ENCODE measurements at places on chromosomes 4 and X. TPM values are rescaled to one million over a fixed set of nuclear protein-coding genes. Genes with fewer than 3 reads are reported as not detected.

- H3K27ac ChIP-seq: peak within 1 kb of the TSS; percentile 98
- peak within 1 kb of the TSS; percentile 80 for H3K4me3 ChIP-seq
- no peak for DNase-seq
- no peaks in the 10 kb centered on the region for H3K36me3 ChIP-seq
- peaks cover 39% of the 10 kb centered on the region for H3K4me1 ChIP-seq
These were observed at the start of gene PDS5A for GRCh38 chr4:39977489-39978377. TSS of gene PDS5A (minus strand) at chr4:39977911. CDS start at chr4:39976577, 1,334 bp downstream.

DNA sequence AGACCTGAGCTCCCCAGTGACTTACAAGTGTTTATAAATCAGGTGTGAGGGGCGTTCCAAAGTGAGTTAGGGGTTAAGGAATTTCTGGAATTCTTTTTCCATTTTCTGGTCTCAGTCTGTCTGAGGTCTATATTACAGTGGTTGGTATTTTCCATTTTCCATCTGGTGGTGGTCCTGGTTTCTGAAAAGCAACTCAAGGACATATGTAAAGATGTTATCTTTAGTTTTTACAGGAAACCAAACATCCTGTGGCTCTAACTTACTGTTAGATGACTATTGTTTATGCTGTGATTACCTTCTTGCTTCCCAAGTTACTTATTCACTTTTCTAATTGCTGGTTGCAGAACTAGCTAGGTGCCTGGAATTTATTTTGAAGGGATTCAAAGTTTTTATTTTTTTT lies 53.5 kb upstream of the IL21 start:
- H3K4me1 ChIP-seq: peaks cover 4% of the 10 kb centered on the region
- no peak overlapping the region for H3K27ac ChIP-seq
- no peak overlapping the region for H3K4me3 ChIP-seq
- DNase-seq: no peak
- no peaks in the 10 kb centered on the region for H3K36me3 ChIP-seq

DNA sequence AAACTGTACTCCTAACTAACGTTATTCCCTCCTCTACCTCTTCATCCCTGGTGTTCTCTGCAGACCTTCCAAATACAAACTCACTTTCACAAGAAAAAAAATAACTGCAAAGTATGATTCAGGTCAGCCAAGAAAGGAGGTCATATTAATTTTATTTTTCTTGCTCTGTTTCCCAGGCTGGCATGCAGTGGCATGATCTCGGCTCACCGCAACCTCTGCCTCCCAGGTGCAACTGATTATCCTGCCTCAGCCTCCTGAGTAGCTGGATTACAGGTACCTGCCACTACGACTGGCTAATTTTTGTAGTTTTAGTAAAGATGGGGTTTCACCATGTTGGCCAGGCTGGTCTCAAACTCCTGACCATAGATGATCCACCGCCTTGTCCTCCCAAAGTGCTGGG lies 156.6 kb downstream of the CHIC2 start:
- H3K27me3 ChIP-seq: no peaks in the 10 kb centered on the region
- no peak for DNase-seq
- no peaks in the 10 kb centered on the region for H3K36me3 ChIP-seq
- H3K27ac ChIP-seq: peak overlapping the region; percentile 19
- no peak overlapping the region for H3K4me3 ChIP-seq
- H3K4me1 ChIP-seq: peaks cover 17% of the 10 kb centered on the region

The NRK gene
- 0.49 TPM for total RNA-seq

DNA sequence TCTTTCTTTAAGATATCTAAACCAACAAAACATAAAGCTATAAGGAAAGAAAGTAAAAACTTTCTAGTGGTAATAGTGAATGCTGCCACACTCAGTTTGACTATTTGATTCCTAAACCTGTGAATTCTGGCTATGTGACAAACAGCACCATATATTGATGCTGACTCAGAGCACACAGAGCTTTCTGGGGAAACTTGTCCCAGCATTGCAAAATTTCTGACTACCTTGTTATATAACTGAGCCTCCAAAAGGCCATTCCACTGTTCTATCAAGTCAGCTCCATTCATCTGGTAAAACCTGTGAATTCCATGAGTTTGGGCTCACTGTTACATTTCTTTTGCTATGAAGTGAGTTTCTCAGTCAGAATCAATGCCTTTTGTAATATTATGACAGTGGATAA lies 1229.7 kb downstream of the PCDH18 start:
- H3K36me3 ChIP-seq: no peaks in the 10 kb centered on the region
- H3K27ac ChIP-seq: no peak overlapping the region
- no peaks in the 10 kb centered on the region for H3K27me3 ChIP-seq
- no peaks in the 10 kb centered on the region for H3K4me1 ChIP-seq
- H3K4me3 ChIP-seq: no peak overlapping the region

- H3K4me1 ChIP-seq: peaks cover 6% of the 10 kb centered on the region
- no peaks in the 10 kb centered on the region for H3K27me3 ChIP-seq
- no peak for DNase-seq
- no peaks in the 10 kb centered on the region for H3K36me3 ChIP-seq
These were observed 3.0 kb upstream of the SPATA4 start for GRCh38 chr4:176198316-176198903.

DNA sequence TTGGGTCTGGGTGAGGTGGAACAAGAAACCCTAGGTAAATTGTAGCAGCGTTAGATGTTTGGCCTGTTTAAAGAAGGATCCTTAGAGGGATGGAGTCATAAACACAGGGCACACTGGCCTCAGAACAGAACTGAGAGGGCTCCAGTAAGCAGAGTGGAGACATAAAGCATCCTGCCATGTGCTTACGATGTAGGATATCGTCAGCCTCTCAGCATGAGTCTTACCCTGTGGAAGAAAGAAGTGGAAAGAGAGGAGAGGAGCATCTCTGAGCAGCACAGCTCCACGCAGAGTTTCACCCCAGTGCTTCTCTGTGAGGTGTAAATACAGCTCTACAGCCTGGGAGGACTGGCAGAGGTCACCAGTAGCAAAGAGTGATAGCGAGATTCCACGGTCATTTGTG lies 27.8 kb upstream of the SORBS2 start:
- no peak for DNase-seq
- H3K4me1 ChIP-seq: peaks cover 36% of the 10 kb centered on the region
- H3K27ac ChIP-seq: peak overlapping the region; percentile 76
- no peaks in the 10 kb centered on the region for H3K27me3 ChIP-seq
- H3K36me3 ChIP-seq: no peaks in the 10 kb centered on the region

DNA sequence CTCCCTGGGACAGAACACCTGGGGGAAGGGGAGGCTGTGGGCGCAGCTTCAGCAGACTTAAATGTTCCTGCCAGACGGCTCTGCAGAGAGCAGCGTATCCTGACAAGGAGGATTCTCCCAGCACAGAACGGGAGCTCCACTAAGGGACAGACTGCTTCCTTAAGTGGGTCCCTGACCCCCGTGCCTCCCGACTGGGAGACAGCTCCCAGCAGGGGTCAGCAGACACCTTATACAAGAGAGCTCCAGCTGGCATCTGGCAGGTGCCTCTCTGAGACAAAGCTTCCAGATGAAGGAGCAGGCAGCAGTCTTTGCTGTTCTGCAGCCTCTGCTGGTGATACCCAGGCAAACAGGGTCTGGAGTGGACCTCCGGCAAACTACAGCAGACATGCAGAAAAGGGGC lies 44.5 kb upstream of the FAAH2 start:
- H3K4me3 ChIP-seq: no peak overlapping the region
- H3K36me3 ChIP-seq: no peaks in the 10 kb centered on the region
- no peak for DNase-seq
- H3K27ac ChIP-seq: no peak overlapping the region
- H3K4me1 ChIP-seq: no peaks in the 10 kb centered on the region
- no peaks in the 10 kb centered on the region for H3K27me3 ChIP-seq

The GABRG1 gene
- total RNA-seq: not detected

DNA sequence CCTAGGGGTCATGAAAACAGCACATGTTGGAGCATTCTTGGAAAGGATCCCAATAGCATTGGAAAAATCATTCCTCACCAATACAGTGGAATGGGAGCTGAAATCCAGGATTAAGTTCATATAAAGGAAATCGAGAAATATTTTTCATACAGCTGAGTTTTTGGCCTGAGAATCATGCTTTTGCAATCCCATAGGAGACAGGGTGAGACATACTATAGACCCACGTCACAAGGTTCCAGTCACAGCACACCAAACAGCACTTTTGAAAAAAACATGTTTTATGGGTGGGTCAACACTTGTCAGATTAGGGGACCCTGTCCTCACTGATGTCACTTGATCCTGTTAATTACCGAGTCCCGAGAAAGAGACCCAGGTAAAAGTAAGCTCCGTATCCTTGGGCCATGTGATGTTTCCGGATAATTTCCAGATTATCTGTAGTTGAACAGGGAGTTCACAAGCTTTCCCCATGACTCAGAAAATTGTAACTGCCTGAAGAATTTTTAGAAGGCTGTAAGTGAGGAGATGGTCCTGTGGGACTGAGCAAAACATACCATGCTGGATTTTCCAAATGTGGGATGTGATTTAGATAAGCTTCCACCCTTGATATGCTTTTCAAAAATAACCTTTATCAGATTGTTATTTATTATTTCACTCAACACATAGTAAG lies 80.9 kb upstream of the TLR3 start:
- H3K36me3 ChIP-seq: no peaks in the 10 kb centered on the region
- H3K4me1 ChIP-seq: no peaks in the 10 kb centered on the region
- no peak for DNase-seq
- H3K4me3 ChIP-seq: no peak overlapping the region
- no peak overlapping the region for H3K27ac ChIP-seq

DNA sequence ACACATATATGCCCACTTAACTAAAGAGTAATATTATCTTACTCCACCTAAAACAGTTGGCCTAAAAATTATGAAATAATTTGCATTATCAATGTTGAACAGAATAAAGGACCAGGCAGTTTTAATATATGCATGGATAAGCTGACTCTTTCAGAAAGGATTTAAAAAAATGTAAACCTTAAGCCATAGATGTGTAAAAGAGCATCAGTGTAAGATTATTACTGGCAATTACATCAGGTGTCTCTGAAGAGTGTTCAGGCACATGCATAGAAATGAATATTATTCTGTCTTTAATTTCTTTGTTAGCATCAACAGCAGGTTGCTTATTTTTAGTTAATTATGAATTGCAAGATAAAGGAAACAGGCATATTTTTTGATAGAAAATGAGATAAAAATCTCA lies 1353.8 kb downstream of the C4orf33 start:
- no peaks in the 10 kb centered on the region for H3K36me3 ChIP-seq
- DNase-seq: no peak
- H3K27me3 ChIP-seq: no peaks in the 10 kb centered on the region
- H3K27ac ChIP-seq: no peak overlapping the region

The CLCN4 gene
- total RNA-seq: 1.2 TPM

The ARL9 gene
- not detected for total RNA-seq

The ETDB gene
- total RNA-seq: not detected

The HNRNPD gene
- total RNA-seq: 91.8 TPM

DNA sequence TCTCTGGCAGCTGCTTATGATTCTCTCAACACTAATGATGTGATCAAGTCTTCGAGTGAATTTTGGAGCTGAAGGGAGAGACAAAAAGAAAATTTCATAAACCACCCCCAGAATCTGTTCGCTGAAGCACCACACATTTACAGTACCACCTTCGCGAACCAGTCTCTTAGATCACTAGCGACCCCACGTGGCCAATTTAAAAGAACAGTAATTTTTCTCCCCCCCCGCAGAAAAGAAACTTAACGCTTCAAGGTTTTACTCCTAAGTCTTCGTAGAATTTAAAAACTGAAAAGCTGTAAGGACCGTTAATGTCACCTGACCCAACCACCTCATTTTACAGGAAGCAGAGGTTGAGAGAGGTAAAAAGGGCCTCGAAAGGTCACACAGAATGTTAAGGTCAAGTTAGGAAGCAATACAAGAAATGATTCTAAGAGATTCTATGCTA lies 187.5 kb downstream of the QDPR start:
- no peaks in the 10 kb centered on the region for H3K36me3 ChIP-seq
- no peak for DNase-seq
- H3K4me3 ChIP-seq: no peak overlapping the region
- H3K27me3 ChIP-seq: no peaks in the 10 kb centered on the region
- H3K4me1 ChIP-seq: peaks cover 22% of the 10 kb centered on the region
- peak overlapping the region; percentile 7 for H3K27ac ChIP-seq

- H3K27ac ChIP-seq: peak overlapping the region; percentile 69
- H3K4me3 ChIP-seq: no peak overlapping the region
These were observed 31.1 kb downstream of the TACC3 start for GRCh38 chr4:1752284-1753041.

- H3K4me3 ChIP-seq: peak overlapping the region; percentile 82
- H3K27me3 ChIP-seq: no peaks in the 10 kb centered on the region
- peaks cover 8% of the 10 kb centered on the region for H3K36me3 ChIP-seq
These were observed 1.0 kb downstream of the NOA1 start for GRCh38 chr4:56976283-56976836.

DNA sequence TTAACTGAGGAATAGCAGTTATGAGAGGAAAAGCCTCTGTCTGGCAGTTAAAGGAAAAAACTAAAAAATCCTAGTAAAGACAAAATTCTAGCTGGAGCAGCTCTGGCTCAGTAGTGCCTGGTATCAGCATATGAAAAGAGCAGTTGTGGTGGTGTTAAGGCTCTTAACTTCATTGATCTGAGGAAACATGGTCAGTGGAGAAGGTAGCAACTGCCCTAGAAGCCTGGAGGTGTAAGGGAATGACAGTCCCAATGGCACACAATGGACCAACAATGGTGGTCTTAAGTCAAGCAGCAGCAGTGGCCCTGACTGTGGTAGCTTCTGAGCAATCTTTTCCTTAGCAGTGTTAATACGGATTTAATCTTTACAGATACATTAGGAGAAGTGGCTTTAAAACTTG lies 189.6 kb upstream of the POF1B start:
- H3K36me3 ChIP-seq: no peaks in the 10 kb centered on the region
- H3K4me3 ChIP-seq: no peak overlapping the region
- no peak overlapping the region for H3K27ac ChIP-seq
- DNase-seq: no peak
